ENCODE measurements at places on chromosomes 2 and 18. TPM values are rescaled to one million over a fixed set of nuclear protein-coding genes. Genes with fewer than 3 reads are reported as not detected.

Gene DOCK10
- 1.0 TPM for polyA plus RNA-seq

Gene ARHGEF4
- polyA plus RNA-seq = 4.6 TPM

Gene EHD3
- 3.3 TPM for polyA plus RNA-seq

Gene TFPI
- polyA plus RNA-seq = 2.2 TPM

Gene C2orf78
- polyA plus RNA-seq = 0.18 TPM

Gene NFATC1
- 3.9 TPM for polyA plus RNA-seq

Data from GM23338 (cell line).